Renal cortical epithelial cell (primary cell): ENCODE measurements at places on chromosomes 7 and 10.

GRCh38 chr10:91050371-91051034 is 129.6 kb upstream of the ANKRD1 start:
- no peak for DNase-seq

GRCh38 chr10:48252354-48252650 is 22.2 kb downstream of the FRMPD2 start:
- DNase-seq, result no peak

DNA sequence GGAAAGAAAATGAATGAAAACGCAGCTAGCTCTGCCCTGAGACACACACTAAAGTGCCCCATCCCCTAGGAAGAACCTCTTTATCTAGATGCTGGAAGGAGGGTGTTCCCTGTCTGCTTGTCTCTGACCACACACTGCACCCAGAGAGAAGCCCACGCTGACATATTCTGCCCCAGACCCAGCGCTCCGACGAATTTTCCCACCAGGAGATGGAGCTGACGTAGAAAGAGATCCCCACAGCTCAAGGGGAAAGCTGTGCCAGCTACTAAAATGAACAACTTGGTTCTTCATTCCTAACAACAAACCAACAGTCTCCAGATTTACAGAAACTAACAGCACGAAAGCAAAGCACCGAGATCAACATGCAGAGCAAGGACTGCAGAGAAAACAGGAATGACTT is 73.3 kb downstream of the KIAA1549 start:
- DNase-seq, result no peak

- peak; percentile 97 for DNase-seq
These were observed 53.8 kb downstream of the ARL5B start for GRCh38 chr10:18713077-18713476.

GRCh38 chr10:26336979-26337378 is 101.2 kb upstream of the APBB1IP start:
- no peak for DNase-seq

GRCh38 chr10:71720288-71720687 is 710 bp upstream of the C10orf105 start:
- DNase-seq, result no peak

DNA sequence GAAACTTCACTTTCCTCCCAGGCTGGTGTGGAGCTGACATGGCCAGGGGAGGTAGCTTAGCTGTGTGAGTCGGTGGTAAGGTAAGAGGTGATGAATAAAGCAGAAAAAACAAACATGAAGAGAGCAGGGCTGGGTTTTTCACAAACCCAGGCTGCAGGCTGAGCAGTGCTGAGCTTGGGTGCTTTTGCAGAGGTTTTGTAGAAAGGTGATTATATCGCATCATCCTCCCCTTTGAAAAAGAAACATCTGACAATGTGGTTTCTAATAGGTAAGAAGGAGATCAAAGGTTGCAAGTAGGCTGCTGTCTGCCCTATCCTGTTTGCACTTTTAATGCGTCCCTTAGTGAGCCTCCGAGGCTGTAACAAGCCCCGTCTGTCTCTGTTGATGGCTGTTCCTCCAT is 69.6 kb upstream of the GRM8 start:
- DNase-seq, result no peak

GRCh38 chr10:76497666-76498065 is 1066.2 kb downstream of the LRMDA start:
- no peak for DNase-seq

GRCh38 chr7:135224027-135224426 is 9.6 kb upstream of the STRA8 start:
- DNase-seq, result no peak
